CD4-positive, CD25-positive, alpha-beta regulatory T cell (primary cell): ENCODE measurements at places on chromosomes 7 and 10. TPM values are rescaled to one million over a fixed set of nuclear protein-coding genes. Genes with fewer than 3 reads are reported as not detected.

GRCh38 chr10:77909749-77910375, 16.7 kb downstream of the DLG5 start:
- no peak for DNase-seq

DNA sequence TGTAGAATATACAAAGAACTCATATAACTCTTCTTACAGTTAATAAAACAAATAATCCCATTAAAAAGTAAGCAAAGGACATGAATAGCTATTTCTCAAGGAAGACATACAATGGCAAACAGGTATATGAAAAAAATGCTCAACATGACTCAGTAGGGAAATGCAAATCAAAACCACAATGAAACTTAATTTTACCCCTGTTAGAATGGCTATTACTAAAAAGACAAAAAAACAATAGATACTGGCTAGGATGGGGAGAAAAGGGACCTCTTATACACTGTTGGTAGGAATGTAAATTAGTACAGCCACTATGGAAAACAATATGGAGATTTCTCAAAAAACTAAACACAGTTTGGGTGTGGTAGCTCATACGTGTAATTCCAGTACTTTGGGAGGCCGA, 37.8 kb downstream of the HERPUD2 start:
- no peak for DNase-seq

HIPK2 gene
- polyA plus RNA-seq: 0.58 TPM

GRCh38 chr7:129108581-129108980, 35.9 kb upstream of the TSPAN33 start:
- no peak for DNase-seq

- DNase-seq: no peak
Observed at GRCh38 chr10:2145926-2146478, 408.7 kb upstream of the ADARB2 start.

DNA sequence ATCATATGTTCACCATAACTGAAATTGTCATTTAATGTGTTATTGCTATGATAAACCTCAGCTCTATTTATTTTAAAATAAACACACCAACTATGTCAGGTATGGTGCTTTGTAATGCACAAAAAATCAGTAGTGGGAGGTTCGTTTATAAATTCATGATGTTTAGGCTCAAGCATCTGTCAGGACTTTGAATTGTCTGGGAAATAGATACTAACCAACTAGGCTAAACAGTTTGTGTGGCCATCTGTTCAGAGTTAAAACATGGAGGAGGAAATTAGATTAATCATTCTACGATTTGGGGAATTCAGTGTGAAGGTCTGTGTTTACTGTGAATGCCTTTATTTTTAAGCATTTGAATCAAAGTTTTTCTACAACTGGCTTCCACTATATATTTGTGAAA, 212.6 kb upstream of the FZD8 start:
- no peak for DNase-seq

GRCh38 chr7:91519241-91520158, 255.3 kb downstream of the FZD1 start:
- DNase-seq: no peak

PDE1C gene
- polyA plus RNA-seq: not detected

DNA sequence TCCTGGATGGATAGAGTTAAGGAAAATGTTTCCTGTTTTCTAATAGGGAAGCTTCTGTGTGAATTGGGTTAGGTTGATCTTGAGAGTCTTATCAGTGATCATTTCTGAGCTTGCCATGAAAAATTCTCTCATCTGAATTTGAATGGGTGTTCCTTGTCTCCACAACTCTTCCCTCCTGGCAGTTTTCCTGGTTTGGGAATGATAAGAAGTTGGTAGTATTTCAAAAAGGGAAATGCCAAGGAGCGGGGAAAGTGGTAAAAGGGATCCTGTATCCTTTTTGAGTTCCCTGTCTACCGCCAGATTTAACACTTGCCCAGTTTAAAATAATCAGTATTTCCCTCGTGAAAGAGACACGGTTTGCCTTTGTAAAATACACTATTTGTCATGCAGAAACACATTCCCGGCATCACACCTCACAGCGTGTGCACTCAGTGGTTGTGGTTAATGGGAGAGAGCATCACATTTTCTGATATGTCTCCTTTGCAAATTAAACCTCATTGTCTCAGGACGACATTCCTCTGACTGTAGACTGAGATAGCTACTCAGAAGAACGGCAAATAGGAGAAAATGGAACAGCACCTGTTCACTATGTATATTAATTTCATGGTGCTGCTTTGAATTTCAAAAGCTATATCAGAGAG, 113.2 kb upstream of the IFRD1 start:
- DNase-seq: no peak

- DNase-seq: no peak
Observed at GRCh38 chr10:20972925-20973324, 75.8 kb upstream of the NEBL start.

PRLHR gene
- not detected for polyA plus RNA-seq

CDC14C gene
- polyA plus RNA-seq: not detected

GRCh38 chr10:65497837-65498236, 1428.0 kb upstream of the LRRTM3 start:
- no peak for DNase-seq

DNA sequence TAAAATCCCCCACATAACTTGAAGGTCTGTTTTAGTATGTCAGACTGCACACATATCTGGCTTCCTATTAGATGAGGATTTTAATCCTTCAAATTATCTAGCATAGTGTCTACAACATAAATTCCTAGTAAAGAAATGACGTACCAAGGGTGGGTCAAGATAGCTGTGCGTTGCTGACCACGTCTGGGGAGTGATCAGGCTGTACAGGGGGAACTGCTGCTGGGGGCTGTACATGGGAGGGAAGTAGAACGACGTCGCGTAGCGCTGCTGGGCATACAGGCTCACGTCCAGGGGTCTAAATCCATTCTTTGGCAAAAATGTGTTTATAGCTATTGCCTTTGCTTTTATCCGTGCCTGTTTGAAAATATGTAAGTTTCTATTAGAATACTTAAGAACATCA, 102.3 kb downstream of the LARP4B start:
- no peak for DNase-seq

GRCh38 chr10:114392112-114392835, 12.0 kb downstream of the AFAP1L2 start:
- no peak for DNase-seq

THSD7A gene
- not detected for polyA plus RNA-seq

ANKRD2 gene
- polyA plus RNA-seq: not detected

NUTM2E gene
- polyA plus RNA-seq: 0.07 TPM

DNA sequence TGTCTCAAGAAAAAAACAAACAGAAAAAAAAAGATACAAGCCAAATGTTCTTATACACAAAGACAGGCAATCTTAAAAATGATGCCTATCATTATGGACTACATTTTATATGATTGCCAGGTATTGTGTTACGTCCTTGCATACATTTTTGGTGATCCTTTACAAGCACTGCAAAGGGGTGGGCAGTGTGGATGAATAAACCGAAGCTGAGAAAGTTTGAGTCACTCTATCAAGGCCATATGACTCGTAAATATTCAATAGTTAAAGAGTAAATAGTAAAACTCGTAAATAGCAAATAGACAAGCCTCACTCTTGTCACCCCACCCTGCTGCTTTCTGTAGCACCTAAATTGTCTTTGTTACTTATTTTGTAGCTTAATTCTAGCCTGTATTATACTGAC, 326.2 kb downstream of the FRMD4A start:
- no peak for DNase-seq

HECW1 gene
- polyA plus RNA-seq: 0.16 TPM

ABCF2 gene
- polyA plus RNA-seq: 25.9 TPM

GRCh38 chr10:132878091-132878729, 64.2 kb downstream of the CFAP46 start:
- DNase-seq: no peak

PLXNA4 gene
- polyA plus RNA-seq: not detected

CALML5 gene
- not detected for polyA plus RNA-seq

FAM25G gene
- polyA plus RNA-seq: not detected
